K562 (cell line): ENCODE measurements at places on chromosomes 3 and 15. TPM values are rescaled to one million over a fixed set of nuclear protein-coding genes. Genes with fewer than 3 reads are reported as not detected.

The SCN11A gene
- total RNA-seq, result not detected in 2 replicates

The SYNPR gene
- total RNA-seq, result not detected in 2 replicates

The MYO1E gene
- 0.42 and 0.44 TPM in 2 replicates for total RNA-seq

The ACVR2B gene
- total RNA-seq, result 20.5 and 23.7 TPM in 2 replicates

The POC1A gene
- total RNA-seq, result 15.9 and 17.4 TPM in 2 replicates

The POPDC2 gene
- 0.13 TPM in 1 of 2 replicates, not detected in the other for total RNA-seq

The PLSCR5 gene
- not detected in 2 replicates for total RNA-seq

The NR2E3 gene
- total RNA-seq, result not detected in 2 replicates

The GNB5 gene
- total RNA-seq, result 1.0 and 1.1 TPM in 2 replicates

The LZTFL1 gene
- 15.3 TPM in 2 replicates for total RNA-seq

The UPK1B gene
- 0.20 and 0.35 TPM in 2 replicates for total RNA-seq

The WNT7A gene
- total RNA-seq, result not detected in 2 replicates
